ENCODE measurements at places on chromosomes 16 and 17.

DNA sequence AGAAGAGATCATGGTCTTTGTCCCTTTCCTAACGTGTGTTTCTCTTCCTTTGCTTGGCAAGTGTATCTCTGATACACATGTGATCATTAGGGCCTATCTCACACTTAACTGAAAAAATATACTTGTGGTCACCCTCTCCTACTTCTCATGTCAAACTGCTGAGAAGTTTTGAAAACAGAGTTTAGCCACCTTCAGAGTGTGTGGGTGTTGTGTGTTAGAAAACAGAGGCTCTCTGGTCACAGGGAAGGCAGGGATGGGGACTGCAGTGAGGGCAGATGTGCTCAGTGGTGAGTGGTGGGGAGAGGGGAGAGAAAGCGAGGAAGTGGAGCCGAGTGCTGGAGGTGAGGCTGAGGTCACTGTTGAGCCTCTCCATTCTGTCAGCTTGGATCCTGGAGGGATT lies 29.4 kb downstream of the GRB7 start:
- DNase-seq: no peak

DNA sequence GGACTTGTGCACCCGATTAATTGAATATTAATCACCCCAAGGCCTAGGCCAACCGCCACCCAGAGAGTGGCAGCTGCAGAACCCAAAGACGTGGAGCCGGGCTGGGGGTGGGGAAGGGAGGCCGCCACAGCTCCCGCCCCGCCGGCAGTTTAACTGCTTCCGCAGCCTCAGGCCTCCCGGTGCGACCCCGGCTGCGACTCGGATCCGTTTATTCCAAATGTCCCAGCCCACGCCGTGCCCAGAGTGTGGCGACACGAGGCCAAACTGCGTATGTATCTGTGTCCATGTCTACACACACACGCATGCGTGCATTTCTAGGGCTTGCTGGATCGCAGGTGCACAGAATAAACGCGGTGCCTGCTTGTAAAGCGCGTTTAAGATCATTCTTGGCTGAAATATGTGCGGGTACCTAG lies 802 bp upstream of the TOB1 start:
- DNase-seq: peak; percentile 58

GRCh38 chr17:45132572-45133463 lies 503 bp upstream of the PLCD3 start:
- peak; percentile 93 for DNase-seq

GRCh38 chr17:34816848-34817247 lies 144.4 kb downstream of the CCT6B start:
- DNase-seq: no peak

- DNase-seq: no peak
Measured at GRCh38 chr17:39744075-39744835, 6.5 kb downstream of the GRB7 start.

GRCh38 chr17:17377071-17377967 lies 74.1 kb downstream of the NT5M start:
- no peak for DNase-seq

DNA sequence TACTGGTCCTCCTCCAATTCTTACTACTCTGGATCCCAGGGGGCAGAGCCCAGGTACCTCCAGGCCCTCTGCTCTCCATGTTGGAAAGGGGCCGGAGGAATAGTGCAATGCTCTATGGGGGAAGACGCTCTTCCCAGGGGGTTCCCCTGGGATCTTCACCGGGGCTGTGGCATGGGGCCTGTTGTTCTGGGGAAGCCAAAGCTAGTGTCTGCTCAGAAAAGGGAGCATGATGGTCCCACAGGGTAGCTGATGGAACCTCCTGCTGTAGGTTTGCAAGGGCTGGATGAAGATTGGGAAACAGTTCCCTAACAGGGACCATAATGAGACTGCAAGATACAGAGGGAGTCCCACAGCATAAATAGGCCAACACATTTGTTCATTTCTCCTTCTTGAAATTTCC lies 114.7 kb downstream of the IRX5 start:
- no peak for DNase-seq

GRCh38 chr17:42520540-42520951 lies 15.5 kb upstream of the NAGLU start:
- DNase-seq: no peak

- no peak for DNase-seq
Measured at GRCh38 chr17:34163123-34163522, 92.0 kb upstream of the CCL2 start.

DNA sequence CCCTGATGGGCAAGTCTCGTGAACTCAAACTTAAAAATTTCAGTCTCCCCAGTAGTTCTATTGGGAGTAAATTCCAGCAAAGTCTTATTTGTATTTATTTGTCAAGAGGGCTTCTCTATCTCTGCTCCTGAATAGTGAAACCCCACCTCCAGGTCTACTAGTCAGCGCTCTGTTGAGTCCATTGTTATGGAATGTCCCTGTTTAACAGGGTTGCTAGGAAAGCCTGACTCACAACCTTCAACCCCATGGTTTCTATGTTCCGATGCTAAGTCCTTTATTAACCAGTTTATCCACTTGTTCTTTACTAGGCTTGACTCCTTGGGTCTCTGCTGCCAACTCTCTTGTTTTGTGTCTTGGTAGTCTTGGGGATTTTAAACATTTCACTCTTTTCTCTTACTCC lies 250.7 kb upstream of the MYOCD start:
- no peak for DNase-seq

- no peak for DNase-seq
Measured at GRCh38 chr16:3066440-3066748, 954 bp downstream of the IL32 start.

DNA sequence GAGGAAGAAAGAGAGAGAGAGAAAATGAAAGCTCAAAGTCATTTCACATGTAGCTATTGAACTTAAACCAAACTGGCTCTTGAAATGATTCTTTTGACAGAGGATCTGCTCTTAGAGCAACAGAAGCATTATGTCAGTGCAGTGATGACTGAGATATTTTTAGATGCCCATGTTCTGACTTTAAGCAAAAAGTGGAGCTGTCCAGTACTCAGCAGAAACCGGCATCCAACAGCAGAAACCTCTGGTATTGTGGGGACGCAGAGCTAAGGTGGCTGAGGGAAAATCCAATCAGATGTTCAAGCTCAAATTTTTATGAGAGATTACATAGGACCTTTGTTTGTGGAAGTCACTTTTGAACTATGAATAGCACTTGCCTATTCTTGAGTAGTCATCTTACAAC lies 69.8 kb upstream of the ANKFN1 start:
- no peak for DNase-seq

All from HEK293T (cell line).